ENCODE measurements at places on chromosomes 16 and 17.

GRCh38 chr16:10776280-10776679 lies 32.6 kb downstream of the NUBP1 start:
- DNase-seq: no peak

GRCh38 chr16:73616166-73616753 lies 568.3 kb upstream of the ZFHX3 start:
- DNase-seq: no peak

- DNase-seq: no peak
Measured at GRCh38 chr17:45828171-45828570, 16.5 kb upstream of the SPPL2C start.

DNA sequence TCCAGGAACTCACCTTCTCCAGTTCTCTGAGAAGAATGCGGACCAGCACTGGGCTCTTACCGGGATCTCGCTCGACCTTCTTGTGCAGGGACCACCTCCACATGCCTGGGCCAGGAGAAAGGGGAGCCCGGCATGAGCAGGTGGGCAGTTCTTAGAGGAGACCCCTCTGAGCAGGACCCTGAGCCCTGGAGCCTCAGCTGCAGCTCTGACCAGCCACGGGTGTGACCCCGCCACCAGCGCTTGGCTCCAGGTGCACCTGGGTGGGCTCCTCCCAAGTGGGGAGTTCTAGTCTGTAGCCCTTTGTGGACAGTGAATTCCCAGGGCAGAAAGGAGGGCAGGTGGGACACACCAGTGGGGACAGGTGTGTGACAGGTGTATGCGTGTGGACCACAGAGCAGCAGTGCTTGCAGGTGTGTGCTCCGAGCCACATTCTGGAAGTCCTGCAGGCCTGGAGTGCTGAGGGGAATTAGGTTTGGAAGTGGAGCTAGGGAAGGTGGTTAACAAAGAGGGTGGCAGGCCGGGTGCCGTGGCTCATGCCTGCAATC lies 28.9 kb downstream of the PIK3R6 start:
- no peak for DNase-seq

GRCh38 chr17:3808701-3809100 lies 7.7 kb upstream of the ITGAE start:
- DNase-seq: no peak

DNA sequence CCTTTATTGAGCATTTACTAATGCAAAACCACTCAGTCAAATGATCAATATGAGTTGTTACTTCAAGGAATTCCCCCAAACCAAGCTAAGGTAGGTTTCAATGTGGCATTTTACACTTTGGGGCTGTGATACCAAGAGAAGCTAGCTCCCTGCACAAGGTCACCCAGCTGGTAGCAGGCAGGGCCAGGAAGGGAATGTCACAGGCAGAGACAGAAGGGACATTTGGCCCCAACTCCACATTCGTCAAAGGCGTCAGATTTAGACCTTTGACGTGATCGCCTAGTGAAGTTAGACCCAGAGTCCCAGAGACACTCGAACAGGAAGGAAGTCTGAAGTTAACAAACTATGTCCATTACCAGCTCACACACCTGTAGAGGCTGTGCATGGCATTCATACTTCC lies 5.5 kb upstream of the SMG1 start:
- DNase-seq: no peak

DNA sequence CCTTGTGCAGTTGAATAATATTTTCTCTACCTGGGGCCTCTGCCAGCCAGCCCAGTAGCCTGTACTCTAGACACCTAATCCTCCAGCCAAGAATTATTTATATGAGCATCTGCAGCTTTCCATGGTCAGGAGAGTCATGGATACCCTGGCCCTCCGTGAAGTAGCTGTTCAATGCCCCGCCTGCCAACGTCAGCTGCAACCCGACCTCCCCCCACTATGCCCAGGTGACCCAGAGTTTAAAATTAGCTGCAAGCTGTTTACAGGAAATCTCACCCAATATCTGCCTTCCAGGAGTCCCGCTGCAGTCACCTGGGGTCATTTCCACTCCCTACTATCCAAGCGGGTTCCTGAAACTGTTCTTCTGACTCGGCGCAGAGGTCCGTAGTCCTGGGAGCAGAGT lies 12.3 kb downstream of the SDR42E2 start:
- no peak for DNase-seq

DNA sequence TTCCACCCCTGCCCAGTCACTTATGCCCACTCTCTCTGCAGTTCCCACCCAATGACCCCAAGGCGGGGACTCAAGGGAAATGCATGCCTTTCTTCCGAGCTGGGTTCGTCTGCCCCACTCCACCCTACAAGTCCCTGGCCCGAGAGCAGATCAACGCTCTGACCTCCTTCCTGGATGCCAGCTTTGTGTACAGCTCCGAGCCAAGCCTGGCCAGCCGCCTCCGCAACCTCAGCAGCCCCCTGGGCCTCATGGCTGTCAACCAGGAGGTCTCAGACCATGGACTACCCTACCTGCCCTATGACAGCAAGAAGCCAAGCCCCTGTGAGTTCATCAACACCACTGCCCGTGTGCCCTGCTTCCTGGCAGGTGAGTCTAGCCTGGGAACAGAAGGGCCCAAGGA lies 13.8 kb downstream of the LPO start:
- no peak for DNase-seq

GRCh38 chr17:75891605-75892555 lies 4.9 kb downstream of the TRIM65 start:
- DNase-seq: no peak

DNA sequence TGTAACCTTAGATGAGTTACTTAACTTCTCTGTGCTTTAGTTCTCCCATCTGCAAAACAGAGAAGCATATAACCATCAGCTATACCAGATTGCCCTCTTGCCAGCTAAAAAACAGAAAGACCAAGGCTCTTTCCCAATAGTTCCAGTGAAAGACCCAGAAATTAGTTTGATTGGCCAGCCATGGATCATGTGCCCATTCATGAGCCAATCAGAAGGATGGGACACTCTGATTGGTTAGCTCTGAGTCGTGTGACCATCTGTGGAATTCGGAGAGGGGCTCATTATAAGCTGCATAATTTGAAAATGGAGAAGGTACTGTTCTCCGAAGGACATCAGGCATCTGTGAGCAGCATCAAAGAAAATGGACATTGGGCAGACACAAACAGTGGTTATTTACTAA lies 155.2 kb downstream of the ABCC12 start:
- no peak for DNase-seq

DNA sequence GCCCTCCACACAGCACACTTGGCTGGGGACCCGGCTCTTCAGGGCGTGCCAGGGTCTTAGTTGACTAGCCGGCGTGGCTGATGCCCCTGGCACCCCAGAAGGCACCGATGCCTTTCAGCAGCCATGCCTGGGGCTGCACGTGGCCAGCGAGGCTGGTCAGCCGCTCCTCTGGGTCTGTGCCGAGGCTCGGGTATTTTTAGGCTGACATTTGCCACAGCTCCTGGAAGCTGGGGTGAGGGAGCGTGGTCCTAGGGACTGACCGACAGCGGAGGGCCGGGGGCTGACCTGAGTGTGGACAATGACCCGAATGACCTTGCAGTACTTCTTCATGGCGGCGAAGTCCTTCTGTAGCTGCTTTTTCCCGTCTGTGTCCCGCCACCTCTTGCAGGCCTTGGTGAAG lies 3.9 kb downstream of the RPL3L start:
- no peak for DNase-seq

- no peak for DNase-seq
Measured at GRCh38 chr16:194516-194915, 14.3 kb downstream of the HBQ1 start.

DNA sequence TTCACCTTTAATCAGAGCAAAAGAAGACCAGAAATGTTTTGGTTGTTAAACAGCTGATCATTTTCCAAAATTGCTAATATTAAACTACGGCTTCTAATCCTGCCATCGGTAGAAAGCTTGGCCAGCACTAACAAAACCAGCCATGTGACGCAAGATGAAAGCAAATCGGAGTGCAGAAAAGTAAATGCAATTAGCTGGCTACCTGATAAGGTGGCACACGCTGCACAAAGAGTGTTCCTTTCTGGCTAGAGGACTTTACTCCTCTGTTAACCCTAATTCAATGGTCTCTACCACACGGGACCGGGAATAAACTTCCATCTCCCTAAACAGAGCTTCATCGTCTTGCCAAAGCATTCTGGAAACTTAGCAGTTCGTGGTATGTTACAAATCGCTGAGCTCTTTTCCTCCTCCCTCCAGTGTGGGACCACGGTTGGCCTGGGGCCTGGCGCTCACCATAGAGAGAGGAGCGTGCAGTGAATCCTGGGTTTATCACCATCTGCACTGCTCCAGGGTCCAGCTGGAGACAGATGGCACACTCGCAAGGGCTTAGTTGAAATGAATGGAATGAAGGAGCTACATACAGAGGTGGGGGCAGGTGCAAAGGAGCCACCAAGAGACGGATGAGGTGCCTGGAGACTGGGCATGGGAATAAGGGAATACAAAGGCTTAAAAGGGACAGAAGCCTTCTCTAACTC lies 10.1 kb upstream of the COG1 start:
- DNase-seq: peak; percentile 26

DNA sequence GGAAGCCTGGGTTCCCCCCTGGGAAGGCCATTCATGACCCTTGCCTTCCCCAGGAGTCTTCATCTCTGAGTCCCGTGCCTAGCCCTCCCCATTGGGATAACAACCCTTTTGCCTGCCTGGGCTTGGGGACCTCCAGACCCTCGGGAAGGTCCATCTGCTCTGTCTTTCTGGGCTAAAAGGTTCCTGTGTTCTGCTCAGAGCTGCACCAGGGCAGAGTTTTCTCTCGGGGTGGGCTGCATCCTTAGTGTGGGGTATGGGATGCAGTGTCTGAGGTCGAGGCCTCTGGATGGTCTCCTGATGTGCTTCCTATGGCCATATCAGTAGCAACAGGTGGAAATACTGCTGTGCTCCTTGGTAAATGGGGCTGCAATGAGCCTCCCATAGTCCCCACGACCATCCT lies 22.9 kb upstream of the PLLP start:
- no peak for DNase-seq

DNA sequence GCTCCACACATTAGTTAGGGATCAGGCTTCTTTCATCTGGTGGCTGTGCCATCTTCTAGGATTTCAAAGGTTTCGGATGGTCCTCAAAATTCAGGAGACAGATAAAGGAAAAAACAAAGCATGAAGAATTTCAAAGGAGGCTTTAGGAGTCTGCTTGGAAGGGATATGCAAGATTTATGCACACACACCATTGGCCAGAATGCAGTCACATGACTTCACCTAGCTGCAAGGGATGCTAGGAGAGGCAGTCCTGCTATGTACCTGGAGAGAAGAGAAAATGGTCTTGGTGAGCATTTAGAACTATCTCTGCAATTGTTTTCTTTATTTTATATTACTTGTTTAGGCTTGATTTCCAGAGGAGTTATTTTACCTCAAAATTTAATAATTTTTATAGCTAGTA lies 174.6 kb downstream of the PCTP start:
- DNase-seq: no peak

GRCh38 chr16:84874004-84874435 lies 54.2 kb downstream of the CRISPLD2 start:
- no peak for DNase-seq

GRCh38 chr17:73368085-73368631 lies 56.4 kb upstream of the CDC42EP4 start:
- DNase-seq: no peak
